Caco-2 (cell line): ENCODE measurements at places on chromosomes 1 and 21.

DNA sequence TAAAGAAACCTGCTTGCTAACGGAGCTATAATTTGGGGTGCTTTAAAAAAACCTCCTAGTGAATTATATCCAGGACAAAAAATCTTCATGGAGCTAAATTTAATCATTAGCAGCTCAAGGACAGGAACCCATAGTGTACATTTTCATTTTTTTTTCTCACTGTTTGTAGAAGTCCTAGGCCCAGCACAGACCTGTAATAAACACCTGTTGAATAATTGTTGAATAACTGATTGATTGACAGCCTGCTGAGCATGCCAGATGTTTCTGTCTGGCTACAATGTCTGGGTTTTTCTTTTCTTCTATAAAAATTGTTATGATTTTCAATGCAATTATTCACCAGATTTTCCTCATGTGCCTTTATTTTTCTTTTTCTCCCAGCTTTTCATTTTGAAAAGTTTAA, 10.9 kb upstream of the GALNT2 start:
- DNase-seq, result no peak

- no peak for DNase-seq
Observed at GRCh38 chr21:46604975-46605766, at the start of gene S100B. Gene S100B (minus strand): TSS chr21:46605082. CDS start chr21:46602415, 2,667 bp downstream.

DNA sequence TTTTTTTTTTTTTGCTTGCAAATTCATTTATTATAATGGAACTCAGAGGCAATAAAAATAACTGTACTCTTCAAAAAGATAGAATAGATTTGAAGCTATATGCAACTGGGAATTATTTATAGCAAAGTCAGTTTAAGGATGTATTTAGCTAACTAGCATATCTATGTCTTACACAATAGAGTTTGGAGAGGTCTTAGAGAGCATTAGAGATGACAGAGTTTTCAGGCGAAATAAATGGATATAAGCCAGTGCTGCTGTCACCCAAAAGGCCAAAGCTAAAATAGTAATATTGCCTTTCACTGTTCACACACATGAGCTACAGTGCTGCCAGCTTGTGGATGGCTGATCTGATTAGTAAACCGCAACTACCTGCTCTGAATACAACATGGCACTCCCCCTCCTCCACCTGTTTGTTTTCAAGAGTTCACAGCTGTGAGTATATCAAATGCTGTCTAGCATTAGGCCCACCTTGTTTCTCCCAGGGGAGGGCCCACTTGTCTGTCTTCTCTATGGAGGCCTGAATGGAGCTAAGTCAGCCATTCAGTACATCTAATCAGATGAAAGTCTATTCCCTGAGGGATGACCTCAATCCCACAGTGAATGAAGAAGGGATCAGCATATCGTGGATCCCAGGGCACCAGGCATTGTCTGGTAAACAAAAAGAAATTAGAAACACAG, 25.2 kb upstream of the SSX2IP start:
- DNase-seq, result no peak

GRCh38 chr1:214603819-214604252, 841 bp downstream of the CENPF start:
- DNase-seq, result no peak

DNA sequence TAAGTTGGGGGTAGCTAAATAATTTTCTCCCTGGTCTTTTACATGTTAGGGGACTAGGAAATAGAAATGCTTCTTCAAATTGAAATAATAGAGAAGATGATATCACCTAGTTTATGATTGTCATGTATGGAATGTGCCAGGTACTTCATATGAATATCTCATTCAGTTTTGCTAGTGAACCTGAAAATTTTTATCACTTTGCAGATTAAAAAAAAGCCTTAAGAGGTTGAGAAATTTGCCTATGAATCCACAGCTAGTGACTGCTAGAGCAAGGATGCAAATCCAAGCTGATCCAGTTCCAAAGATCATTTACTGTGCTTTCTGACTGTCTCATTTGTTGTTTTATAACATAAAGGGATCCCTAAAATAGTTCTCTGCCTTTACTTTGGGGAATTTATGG, 24.7 kb downstream of the RNF2 start:
- no peak for DNase-seq

DNA sequence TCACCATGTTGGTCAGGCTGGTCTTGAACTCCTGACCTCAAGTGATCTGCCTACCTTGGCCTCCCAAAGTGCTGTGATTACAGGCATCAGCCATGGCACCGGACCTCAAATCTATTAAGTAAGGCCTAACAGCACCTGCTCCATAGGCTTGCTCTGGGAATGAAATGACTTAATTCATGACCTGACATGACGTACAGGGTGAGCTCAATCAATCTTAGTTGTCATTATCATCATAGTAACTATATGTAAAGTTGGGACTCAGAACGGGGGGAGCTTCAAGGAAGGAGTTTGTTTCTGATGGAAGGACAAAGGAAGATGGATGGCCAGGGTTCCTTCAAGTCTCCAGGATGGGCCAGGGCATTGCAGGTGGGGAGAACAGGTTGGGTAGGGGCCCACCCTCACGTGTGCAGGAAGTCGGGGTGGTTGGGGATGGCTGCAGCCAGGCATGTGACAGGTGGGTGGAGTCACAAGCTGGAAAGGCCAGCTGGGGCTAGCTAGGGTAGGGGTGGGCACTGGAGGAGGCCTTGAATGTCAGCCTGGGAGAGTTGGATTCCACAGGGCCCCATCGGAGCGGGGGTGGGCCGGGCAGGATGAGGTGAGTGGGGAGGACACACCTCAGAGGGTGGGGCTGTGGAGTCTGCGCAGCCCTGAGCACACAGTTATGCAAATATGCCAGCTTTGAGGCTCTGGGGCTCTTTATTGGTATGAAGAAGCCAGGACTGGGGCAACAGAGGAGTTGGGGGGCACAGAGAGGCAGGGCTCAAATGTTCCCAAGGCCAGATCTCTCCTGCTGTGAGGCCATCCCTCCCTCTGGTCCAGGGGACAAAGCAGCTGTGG, 9.6 kb downstream of the TRIM62 start:
- DNase-seq, result no peak
